ENCODE measurements at places on chromosomes 4 and X. TPM values are rescaled to one million over a fixed set of nuclear protein-coding genes. Genes with fewer than 3 reads are reported as not detected.

The SMS gene
- total RNA-seq: 54.5 TPM

The RADX gene
- total RNA-seq: 5.9 TPM

The MSN gene
- 600 TPM for total RNA-seq

The XIAP gene
- 49.4 TPM for total RNA-seq

The TRAPPC11 gene
- 30.2 TPM for total RNA-seq

The TRIM61 gene
- 1.2 TPM for total RNA-seq

The STARD8 gene
- total RNA-seq: 1.4 TPM

The KDR gene
- total RNA-seq: not detected

The RASGEF1B gene
- total RNA-seq: 2.9 TPM

The VCX gene
- total RNA-seq: not detected

The SCML2 gene
- 2.1 TPM for total RNA-seq

The DMRTC1B gene
- total RNA-seq: not detected

The TIGD2 gene
- total RNA-seq: 5.4 TPM

The RHOXF2 gene
- total RNA-seq: not detected

The HTN3 gene
- total RNA-seq: not detected

The CHIC1 gene
- 7.0 TPM for total RNA-seq

The FAM9C gene
- total RNA-seq: not detected

The ARHGEF9 gene
- 18.1 TPM for total RNA-seq

The SHISA3 gene
- total RNA-seq: 0.43 TPM

The KLHL13 gene
- 0.08 TPM for total RNA-seq

The MAGEC2 gene
- not detected for total RNA-seq

The EDA gene
- total RNA-seq: 15.1 TPM

The PDZD4 gene
- total RNA-seq: 1.5 TPM

The VEGFC gene
- not detected for total RNA-seq

The TMEM129 gene
- 28.2 TPM for total RNA-seq

The PAK3 gene
- 0.12 TPM for total RNA-seq

The PABPC5 gene
- total RNA-seq: not detected

The FAT4 gene
- total RNA-seq: not detected

The REPS2 gene
- total RNA-seq: not detected

The MAGT1 gene
- 50.4 TPM for total RNA-seq

The TCP11X2 gene
- total RNA-seq: not detected

The ZNF157 gene
- 0.28 TPM for total RNA-seq

The PCYT1B gene
- 0.07 TPM for total RNA-seq

The TEX13B gene
- not detected for total RNA-seq

The DDX53 gene
- total RNA-seq: not detected

The PCGF3 gene
- 54.1 TPM for total RNA-seq

The MAGEA8 gene
- not detected for total RNA-seq

The MAGEA12 gene
- not detected for total RNA-seq

The MAP3K15 gene
- 0.34 TPM for total RNA-seq

The CFAP99 gene
- not detected for total RNA-seq

The RBM47 gene
- total RNA-seq: 5.0 TPM

The LRPAP1 gene
- total RNA-seq: 60.6 TPM

The TMEM131L gene
- 52.8 TPM for total RNA-seq

The USP26 gene
- not detected for total RNA-seq

The MAGEA10 gene
- total RNA-seq: not detected

The TMEM164 gene
- 22.6 TPM for total RNA-seq

The ANXA3 gene
- total RNA-seq: 2.2 TPM

The FDCSP gene
- not detected for total RNA-seq

The SPANXN4 gene
- not detected for total RNA-seq

The LGI2 gene
- total RNA-seq: not detected

The LRAT gene
- total RNA-seq: not detected

The AWAT2 gene
- total RNA-seq: not detected

The TRIM75 gene
- total RNA-seq: not detected

The BGN gene
- 0.17 TPM for total RNA-seq

The GABRA4 gene
- total RNA-seq: not detected

The USP51 gene
- 1.1 TPM for total RNA-seq

The AREG gene
- total RNA-seq: 0.24 TPM

The CCSER1 gene
- total RNA-seq: not detected

All from activated naive CD4-positive, alpha-beta T cell treated with anti-CD3 and anti-CD28 coated beads, Interleukin-2, amount 10 ng/mL, durations not matched to agents 5 hours and 36 hours (primary cell).